ENCODE measurements at places on chromosomes 5 and 9.

DNA sequence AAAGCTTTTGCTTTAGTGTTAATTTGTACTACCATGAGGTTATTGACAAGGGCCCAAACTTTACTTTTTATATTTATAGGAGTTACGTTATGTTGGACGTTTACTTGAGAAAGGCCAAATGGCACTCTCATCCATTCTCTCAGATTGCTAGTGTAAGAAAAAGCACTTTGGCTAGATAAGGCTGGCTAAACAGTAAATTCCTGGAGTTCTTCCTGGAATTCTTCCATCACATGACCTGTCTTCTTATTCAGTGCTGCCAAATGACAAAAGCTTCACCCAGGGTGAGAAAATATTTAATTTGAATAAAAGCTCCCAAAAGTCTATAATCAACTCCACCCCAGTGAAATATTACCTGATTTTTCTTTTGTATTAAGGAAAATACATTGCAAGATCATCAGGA, 1568.9 kb upstream of the ACO1 start:
- DNase-seq: no peak

GRCh38 chr5:151251001-151251551, 1.9 kb upstream of the GM2A start:
- DNase-seq: no peak

DNA sequence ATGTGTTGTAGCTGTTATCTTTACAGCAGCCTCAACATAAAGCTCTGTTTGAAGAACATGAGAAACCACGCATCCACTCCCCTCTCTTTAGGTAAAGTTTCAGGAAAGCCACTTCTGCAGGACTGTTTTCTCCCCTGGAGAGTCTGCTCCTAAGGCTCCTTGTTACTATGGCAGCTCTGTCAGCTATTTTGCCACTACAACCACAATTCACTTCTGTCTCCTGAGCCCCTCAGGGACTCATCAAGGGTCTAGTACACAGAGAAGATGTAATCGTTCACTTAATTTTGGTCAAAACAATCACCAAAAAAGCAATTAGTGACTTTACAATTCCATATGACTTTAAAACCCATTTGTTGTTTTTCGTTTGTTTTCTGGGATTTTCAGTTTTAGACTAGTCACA, 157.7 kb downstream of the FBN2 start:
- DNase-seq: no peak

- no peak for DNase-seq
These were observed 3.0 kb downstream of the SLC12A7 start for GRCh38 chr5:1108865-1109174.

DNA sequence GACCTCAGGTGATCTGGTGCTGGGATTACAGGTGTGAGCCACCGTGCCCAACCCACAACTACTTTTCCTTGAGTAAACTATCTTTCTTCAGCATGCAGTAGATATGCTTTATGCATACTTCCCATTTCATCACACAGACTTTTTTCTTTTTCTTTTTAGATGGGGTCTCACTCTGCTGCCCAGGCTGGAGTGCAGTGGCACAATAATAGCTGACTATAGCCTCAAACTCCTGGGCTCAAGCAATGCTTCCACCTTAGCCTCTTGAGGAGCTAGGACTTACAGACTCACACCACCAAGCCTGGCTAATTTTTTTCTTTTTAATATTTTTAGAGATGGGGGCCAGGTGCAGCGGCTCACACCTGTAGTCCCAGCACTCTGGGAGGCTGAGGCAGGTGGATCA, 22.8 kb downstream of the PPP6C start:
- no peak for DNase-seq

GRCh38 chr5:81147886-81148571, 85.1 kb upstream of the CKMT2 start:
- no peak for DNase-seq

GRCh38 chr5:135557076-135557838, 21.5 kb upstream of the NEUROG1 start:
- DNase-seq: no peak

Measured in activated T-helper 9 cell treated with anti-CD3 and anti-CD28 coated beads, Interleukin-2, amount 50 U/mL, for 16 hours (primary cell).